ENCODE measurements at places on chromosomes 5 and 9.
A peak's percentile ranks its signal among the peaks of the same experiment; 100 is the strongest.

DNA sequence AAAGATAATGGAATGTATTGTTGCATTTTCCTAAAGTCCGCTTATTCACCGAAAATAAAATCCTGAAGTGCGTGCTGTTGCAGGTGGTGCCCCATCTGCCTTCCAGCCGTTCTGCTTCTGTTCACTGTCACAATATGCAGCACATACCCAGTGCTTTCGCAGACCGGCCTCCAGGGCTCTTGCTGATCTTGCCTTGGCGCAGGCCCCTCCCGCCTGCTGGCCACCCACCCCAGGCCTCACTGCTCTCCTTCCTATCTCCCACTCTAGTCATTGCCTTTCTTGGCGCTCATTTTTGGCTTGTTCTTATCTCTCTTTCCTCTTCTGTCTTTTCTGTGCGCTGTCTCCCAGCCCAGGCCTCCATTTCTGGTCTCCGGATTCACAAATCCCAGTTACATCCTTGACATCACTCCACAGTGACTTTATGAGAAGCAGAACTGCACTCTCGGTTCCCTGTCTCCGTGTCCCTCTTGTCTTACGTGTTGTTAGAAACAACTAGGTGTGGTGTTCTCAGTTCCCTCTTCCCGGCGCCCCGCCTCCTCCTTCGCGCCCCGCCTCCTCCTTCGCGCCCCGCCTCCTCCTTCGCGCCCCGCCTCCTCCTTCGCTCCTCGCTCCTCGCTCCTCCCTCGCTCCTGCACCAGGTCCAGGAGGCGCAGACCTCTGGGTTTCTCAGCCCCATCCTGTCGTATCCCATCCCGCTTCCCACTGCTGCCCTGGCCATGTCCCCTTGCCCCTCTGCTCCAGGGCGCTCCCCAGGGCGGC lies 201.7 kb upstream of the OTULINL start:
- DNase-seq, result no peak

GRCh38 chr9:8653855-8654254 lies 854.3 kb upstream of the DMAC1 start:
- no peak for DNase-seq

DNA sequence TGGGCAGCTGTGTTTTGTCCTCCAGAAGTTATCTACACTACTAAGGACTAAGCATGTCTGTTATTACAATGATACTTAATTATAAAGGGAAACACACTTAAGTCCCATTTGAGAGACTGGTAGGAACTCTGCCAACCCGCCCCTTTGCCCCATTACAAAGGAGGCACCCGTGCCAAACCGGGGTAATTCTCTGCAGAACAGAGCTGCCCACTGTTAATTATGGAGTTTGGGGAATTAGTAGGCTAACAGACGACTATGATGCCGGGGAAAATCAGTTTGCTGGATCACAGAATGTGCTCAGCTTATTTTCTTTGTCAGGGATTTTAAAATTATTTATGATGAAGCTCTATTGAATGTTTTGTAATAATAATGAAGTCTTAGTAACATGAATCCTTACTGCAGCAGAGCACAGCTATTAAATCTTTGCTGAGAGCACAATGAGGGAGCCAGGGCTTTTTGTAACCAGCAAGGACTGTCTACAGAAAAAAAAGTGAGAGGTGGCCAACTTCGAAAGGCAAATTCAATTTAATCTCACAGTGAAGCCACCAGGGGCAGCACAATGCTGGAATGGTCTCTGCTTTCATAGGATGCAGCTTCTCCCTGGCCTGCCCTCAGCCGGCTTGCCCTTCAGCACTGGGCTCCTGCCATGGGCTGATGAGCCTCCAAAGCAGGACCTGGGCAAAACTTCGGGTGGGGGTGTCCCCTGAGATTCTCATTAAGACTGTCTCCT lies 134.5 kb downstream of the GNAQ start:
- DNase-seq, result no peak

DNA sequence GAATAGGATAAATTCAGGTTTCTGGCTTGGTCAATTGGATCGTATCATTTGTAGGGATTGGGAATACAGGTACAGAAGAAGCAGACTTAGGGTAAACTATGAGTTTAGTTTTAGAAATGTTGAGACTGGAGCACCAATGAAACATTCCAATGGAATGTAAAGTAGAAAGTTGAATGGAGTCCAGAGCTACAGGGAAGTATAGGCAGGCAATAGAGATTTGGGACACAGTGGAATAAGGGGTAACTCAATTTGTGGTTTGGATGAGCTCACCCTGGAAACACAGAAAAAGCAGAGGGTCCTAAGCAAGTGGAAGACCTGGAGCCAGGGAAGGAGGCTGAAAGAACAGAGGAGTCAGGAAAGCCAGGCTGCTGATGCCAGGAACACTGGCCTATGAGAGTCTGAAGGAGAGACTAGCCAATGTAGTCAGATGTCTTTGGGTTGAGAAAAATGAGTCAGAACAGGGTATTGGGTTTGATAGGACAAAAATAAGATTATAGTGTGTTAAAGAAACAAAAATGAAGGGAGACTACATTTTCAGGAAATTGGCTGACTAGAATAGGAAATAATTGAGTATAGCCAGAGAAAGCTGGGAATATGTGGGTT lies 72.8 kb downstream of the STARD4 start:
- DNase-seq, result no peak

DNA sequence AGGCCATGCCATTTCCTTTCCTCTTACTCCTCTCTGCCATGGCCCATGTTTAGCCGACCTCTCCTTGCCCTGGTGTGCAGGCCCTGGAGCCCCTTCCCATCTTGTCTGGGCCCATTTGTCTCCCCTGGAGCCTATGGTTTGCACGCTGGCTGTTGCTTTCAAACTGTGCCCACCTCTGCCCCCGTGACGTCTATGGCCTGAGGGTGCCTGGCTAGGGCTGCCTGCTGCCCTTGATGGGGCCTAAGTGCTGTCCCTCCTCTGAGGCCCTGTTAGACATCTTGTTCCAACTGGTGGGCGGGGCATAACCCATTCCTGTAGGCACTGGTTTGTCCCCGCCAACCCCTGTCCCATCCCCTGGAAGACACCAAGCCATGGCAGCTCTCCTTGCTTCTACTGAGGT lies 22.7 kb upstream of the ENHO start:
- no peak for DNase-seq

GRCh38 chr9:38163518-38163917 lies 94.5 kb upstream of the SHB start:
- no peak for DNase-seq

GRCh38 chr5:40578501-40579451 lies 100.9 kb upstream of the PTGER4 start:
- peak; percentile 31 for DNase-seq

DNA sequence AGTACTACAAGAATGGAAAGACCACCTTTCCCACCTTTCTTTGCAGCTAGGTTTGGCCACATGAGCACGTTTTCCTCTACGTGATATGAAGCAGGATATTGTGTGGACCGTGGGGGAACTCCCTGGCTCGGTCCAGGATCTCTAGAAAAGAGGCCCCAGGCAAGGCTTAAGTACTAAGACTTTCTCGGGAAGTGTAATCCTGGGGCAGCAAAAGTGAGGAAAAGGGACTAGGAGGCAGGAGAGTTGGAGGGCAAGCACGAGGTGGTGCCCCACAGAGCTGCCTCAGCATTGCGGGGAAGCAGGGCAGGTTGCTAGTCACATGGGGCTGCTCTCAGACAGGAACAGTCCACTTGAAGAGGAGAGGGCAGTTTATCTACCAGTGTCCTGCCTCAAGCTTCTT lies 235.1 kb downstream of the GADD45G start:
- DNase-seq, result no peak

DNA sequence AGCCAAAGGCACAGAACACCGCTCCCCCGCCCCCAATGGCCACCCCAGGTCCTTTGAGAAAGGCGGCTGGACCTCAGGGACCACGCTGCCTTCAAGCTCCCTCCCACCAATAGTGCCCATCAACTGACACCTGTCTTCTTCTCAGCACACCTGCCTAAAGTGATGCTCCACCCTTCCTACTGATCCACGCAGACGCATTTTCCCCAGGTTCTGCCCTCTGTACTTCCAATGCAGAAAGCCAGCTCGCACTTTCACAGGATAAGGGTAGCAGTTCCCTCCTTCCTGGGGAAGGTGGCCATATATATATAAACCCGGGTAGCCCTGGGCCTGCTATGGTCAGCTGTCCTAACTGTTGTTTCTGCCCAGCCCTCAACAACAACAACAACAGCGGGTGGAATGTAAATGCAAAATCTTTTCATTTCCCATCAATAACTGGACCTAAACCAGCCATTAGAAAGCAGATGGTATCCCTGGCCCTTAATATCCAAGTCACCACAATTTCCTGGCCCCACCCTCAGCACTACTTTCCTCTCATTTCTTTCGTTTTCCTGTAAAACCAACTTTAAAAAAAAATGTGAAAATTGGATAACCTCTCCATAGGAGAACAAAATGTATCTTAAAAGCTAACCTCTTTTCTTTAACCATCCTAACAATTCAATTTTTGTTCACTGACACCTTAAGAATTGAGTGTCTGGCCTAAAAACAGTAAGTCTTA lies 1.7 kb downstream of the GOLM1 start:
- DNase-seq, result no peak

DNA sequence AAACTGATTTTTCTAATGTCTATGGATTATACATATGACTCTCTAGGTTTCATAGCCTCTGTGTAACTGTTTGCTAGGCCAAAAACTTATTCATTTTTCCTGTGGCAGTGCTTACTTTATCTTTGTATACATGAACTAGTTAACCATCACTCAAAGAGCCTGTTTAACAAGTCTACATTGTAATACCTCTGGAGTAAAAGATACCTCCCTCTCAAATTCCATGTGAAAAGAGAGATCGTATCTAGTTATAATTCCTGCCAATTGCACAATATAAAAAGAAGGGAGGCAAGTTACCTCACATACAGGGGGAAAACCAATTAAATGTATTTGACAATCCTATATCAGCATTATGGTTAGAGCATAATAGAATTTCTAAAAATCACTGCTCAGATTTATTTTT lies 271.9 kb upstream of the ST8SIA4 start:
- DNase-seq, result no peak

GRCh38 chr5:63931836-63932235 lies 30.4 kb downstream of the HTR1A start:
- DNase-seq, result no peak

- no peak for DNase-seq
Observed at GRCh38 chr5:62093976-62094375, 212.0 kb upstream of the KIF2A start.

DNA sequence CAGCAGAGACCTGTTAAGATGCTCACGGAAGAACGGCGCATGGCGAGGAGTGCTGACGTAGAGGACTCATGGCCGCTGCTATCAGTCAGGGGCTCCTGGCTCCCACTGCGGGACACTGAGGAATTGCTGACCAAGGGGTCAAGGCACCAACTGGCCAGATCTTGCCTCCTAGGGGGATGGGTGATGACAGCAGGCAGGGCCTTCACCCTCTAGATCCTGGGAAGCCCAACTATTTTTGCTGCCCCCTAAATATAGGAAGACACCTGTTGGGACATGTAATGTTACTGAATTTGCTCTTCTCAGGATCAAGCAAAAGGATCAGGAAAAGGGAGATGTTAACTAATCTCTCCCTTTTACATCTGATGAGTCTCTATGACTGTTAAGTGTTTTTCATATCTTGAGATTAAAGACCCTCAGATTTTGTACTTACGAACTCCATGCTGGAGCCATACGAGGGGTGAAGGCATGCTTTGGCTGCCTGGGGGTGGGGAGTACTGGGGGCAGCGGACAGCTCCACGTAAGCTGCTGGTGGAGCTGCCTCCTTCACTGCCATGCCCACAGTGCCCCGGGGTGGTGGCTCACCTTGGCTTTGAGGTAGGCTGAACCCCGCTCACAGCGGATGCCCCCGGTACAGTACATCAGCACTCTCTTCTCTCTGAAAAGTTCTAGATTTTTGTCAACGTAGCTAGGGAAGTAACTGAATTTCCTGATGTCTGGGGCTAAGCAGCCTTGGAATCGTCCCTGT lies 28.1 kb downstream of the TSTD2 start:
- DNase-seq, result no peak

DNA sequence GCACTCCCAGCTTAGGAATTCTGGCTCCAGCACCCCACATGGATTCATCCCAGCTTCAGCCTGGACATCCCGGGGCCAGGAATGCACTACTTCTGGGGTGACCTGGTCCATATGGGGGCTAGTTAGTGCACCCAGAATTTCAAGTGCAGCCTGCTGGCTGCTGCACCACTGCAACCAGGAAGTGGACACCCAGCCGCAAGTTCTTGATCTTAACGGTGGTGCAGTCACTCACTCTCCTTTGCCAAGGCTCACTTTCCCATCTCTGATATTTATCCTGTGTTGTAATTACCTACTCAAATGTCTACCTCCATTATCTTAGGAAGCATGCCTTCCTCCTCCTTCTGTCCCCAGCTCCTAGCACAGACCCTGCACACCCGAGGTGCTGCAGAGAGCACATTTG lies 26.2 kb upstream of the RAB14 start:
- DNase-seq, result no peak

GRCh38 chr5:68331192-68332079 lies 115.9 kb downstream of the PIK3R1 start:
- peak; percentile 67 for DNase-seq

DNA sequence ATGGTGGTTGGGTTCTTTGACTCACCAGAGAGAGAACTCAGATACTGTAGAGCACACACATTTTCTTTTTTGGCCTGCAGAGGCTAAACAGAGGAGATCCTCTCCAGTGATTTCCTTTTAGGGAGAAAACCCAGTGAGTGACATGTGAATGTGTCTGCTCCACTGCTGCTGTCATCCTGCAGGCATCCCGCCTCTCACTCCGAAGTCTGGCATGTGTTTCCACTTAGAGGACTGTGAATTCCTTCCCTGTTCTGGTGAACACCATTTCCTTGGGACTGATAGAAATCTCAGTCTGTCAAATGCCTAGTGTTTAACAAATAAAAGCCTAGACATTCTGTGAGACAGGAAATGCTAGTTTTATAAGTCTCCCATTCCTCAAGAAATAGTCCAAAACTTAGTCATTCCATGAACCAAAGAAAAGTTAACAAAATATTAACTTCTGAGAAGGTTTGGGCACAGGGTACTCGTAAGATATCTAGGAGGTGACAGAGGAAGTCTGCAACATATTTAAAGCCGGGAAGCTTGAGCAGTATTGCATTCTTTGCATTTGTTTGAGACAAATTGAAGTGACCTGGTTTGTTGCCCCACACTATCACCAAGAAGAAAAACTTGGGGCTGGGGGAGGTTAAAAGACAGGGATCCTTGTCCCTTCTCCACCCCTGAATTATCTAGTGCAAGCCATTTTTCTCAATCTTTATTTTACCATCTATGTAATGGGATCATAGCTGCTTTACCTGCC lies 74.9 kb upstream of the NIPAL4 start:
- no peak for DNase-seq

- DNase-seq, result no peak
Observed at GRCh38 chr5:5800801-5801761, 378.6 kb downstream of the ICE1 start.

DNA sequence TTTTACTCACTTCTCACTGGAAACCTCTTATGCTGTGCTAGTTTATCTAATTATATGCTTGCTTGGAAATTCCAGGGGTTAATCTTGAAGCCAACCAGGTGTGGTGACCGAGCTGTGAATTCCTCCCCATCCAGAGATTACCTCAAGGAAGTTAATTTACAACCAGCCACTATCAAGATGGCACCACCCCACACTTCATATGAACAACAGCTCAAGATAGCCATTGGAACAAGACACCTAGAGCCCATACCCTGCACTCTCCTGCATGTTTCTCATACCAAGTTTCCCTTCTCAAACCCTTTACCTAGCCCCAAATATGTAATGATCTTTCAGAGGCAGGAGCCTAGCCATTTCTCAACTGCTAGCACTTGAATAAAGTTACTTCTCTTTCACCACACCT lies 2156.9 kb upstream of the C9orf72 start:
- DNase-seq, result no peak

- peak; percentile 56 for DNase-seq
Observed at GRCh38 chr9:128072144-128073021, 4.4 kb downstream of the SLC25A25 start.

GRCh38 chr9:111034170-111034897 lies 3.9 kb downstream of the LPAR1 start:
- no peak for DNase-seq

- no peak for DNase-seq
Observed at GRCh38 chr5:39506211-39506610, 81.4 kb upstream of the DAB2 start.
